ENCODE measurements at places on chromosomes 3 and 15. TPM values are rescaled to one million over a fixed set of nuclear protein-coding genes. Genes with fewer than 3 reads are reported as not detected.

CORO2B gene
- total RNA-seq = 121 TPM

FBXL2 gene
- total RNA-seq = 72.5 TPM

- no peak for DNase-seq
Measured at GRCh38 chr3:192382861-192383260, 344.5 kb downstream of the FGF12 start.

DNA sequence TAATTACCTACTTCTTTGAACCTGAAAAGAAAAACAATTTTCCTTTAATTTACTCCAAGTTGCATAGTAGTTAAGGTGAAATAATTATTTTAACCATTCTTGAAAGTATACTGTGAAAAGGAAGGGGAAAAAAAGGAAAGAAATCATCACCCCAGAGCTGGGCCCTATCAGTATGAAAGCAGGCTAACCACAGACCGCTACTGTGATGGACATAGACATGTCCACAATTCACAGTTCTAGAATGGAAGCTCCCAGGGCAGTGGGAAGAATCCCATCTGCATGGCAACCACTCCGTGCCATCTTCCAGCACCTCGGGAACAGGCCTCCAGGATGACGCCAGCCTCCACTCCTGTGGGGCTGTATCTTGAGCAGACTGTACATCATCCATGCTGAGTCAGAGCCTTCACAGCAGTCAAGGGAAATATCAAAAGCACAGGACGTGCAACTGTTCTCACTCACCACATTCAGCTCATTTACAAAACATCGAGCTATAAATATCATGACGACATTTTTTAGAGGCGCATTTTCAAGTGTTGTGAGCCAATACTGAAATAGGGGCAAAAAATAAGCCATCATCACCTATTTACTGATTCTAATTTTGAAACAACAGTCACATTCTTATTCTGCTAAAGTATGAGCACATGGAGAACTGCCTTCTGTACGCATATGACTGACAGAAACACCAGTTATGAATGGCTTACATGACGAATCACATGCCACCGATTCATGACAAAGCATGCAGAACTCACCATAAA lies 119.7 kb downstream of the SNRK start:
- peak; percentile 63 for DNase-seq

GRCh38 chr3:60542995-60543394 lies 708.3 kb downstream of the FHIT start:
- DNase-seq = no peak

DNA sequence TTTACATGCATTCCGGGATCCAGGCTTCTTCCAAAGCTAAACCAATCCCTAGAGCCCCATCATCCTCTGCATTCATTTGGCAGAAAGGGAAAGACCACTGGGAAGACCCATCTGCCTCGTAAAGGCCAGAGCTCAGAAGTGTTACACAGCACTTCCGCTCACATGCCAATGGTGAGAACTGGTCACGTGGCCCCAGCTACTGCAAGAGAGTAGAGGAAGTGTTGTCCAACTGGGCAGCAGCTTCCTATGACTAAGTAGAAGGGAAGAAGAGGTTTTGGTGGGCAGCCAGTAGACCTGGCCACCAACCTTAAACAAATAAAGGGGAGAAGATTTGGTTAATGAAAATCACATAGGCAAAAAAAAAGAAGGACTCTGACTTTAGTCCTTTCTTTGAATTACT lies 74.4 kb upstream of the PPP2R3A start:
- no peak for DNase-seq

DNA sequence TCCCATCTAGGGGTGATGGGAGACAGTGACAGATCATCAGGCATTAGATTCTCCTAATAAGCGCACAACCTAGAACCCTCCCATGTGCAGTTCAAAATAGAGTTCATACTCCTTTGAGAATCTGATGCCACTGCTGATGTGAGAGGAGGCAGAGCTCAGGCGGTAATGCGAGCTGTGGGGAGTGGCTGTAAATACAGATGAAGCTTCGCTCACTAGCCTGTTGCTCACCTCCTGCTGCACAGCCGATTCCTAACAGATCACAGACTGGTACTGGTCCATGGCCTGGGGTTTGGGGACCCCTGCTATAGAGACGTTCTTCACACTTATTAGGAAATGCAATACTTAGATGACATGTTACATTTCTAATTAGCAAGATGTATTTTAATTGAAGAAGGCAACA lies 154.4 kb downstream of the CBLB start:
- no peak for DNase-seq

- no peak for DNase-seq
Measured at GRCh38 chr15:83999396-84000135, 236.0 kb upstream of the GOLGA6L4 start.

GRCh38 chr3:127730666-127731295 lies 58.0 kb downstream of the ABTB1 start:
- no peak for DNase-seq

DNA sequence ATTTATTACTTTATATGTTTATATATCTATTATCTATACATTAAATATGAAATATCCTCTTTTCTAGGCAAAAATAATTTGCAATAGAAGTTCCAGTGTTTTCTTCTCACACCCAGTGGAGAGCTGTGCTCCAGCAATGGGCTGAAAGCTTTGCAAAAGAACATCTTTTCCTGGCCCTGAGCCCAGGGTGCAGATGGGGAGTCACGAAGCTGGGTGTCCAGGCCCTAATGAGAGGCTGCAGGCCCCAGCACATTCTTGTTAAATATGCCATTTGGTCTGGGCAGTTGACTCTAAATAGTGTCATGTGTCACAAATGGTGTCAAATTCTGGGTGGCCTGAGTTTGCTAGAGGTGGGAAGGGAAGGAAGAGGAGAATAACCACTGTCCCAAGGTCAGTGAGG lies 5.7 kb downstream of the NTRK3 start:
- no peak for DNase-seq

- DNase-seq = no peak
Measured at GRCh38 chr3:119380697-119381096, 82.7 kb downstream of the TMEM39A start.

DNA sequence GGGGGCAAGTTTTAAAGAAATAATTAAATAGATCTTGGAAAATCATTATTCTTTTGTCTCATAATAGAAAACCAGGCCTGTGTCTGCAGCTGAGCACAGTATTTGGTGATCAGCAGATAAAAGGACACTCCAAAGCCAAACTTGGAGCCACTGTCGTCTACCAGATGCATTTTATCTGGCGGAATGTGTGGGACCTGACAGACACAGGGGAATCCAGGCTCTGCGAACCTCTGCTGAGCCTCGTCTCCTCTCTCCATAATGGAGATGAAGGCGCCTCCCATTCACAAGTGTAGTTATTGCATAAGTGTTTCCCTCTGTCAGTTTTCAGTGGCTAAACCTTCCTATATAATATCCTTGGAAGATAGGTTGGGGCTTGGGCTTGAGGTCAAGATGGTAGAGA lies 42.1 kb downstream of the EEFSEC start:
- no peak for DNase-seq

DNA sequence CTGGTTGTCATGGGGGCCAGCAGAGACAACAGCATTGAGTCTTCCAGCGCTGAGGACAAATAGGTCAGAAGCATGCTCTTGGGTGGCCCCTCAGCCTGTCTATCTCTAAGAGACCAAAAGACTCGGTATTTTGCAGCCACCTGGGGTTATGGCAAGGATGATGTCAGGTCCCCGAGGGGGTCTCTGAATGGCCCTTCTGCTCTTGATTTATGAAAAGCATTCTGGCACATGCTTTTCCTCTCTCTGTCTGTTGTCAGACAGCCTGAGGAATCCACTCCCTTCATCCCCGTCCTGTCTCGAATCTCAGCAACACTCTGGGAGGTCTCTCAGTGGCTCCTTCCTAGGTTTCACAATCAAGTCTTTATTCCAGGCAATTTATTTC lies 156.6 kb upstream of the RGMA start:
- DNase-seq = no peak
